ENCODE measurements at places on chromosomes 7 and 10.

GRCh38 chr10:62860946-62861345 lies 44.8 kb upstream of the EGR2 start:
- DNase-seq: no peak

DNA sequence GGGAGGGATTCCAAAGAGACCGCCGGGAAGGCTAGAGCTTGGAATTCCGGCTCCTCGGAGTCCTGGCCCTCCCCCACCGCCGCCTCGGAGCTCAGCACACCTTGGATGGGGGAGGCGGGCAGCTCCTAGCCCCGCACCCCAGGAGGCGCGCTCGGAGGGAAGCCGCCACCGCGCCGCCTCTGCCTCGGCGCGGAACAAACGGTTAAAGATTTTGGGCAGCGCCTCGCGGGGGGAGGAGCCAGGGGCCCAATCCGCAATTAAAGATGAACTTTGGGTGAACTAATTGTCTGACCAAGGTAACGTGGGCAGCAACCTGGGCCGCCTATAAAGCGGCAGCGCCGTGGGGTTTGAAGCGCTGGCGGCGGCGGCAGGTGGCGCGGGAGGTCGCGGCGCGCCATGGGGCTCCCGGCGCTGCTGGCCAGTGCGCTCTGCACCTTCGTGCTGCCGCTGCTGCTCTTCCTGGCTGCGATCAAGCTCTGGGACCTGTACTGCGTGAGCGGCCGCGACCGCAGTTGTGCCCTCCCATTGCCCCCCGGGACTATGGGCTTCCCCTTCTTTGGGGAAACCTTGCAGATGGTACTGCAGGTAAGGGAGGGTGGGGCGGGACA lies at the start of gene CYP26A1:
Gene CYP26A1 (plus strand): TSS at position 355 of the 608 bp plus-strand sequence. CDS start 42 bp downstream, at position 397.
- no peak for DNase-seq

- no peak for DNase-seq
Measured at GRCh38 chr7:141586878-141587277, 35.7 kb downstream of the AGK start.

DNA sequence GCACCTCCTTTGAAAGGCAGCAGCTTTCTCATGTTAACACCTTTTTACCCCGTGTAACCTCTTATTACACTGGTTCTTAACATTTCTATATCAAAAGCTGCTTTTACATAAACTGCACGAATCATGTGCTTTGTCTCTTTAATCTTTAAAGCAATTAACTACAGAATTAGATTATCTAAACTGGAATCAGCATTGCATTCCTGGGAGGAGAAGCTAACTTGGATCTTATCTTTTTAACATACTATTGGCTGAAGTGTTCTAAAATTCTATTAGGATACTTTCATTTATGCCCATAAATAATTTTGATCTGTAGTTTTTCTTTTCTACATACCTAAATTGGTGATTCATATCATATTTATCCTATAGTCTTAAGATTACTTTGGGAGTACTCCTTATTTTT lies 428.4 kb upstream of the IGFBP3 start:
- DNase-seq: no peak

GRCh38 chr7:798921-799470 lies 33.3 kb upstream of the SUN1 start:
- DNase-seq: no peak

- no peak for DNase-seq
Measured at GRCh38 chr10:8544057-8544380, 489.5 kb downstream of the GATA3 start.

- no peak for DNase-seq
Measured at GRCh38 chr10:4807761-4808507, 18.1 kb upstream of the AKR1E2 start.

GRCh38 chr7:66145400-66146104 lies 30.9 kb downstream of the CRCP start:
- no peak for DNase-seq

DNA sequence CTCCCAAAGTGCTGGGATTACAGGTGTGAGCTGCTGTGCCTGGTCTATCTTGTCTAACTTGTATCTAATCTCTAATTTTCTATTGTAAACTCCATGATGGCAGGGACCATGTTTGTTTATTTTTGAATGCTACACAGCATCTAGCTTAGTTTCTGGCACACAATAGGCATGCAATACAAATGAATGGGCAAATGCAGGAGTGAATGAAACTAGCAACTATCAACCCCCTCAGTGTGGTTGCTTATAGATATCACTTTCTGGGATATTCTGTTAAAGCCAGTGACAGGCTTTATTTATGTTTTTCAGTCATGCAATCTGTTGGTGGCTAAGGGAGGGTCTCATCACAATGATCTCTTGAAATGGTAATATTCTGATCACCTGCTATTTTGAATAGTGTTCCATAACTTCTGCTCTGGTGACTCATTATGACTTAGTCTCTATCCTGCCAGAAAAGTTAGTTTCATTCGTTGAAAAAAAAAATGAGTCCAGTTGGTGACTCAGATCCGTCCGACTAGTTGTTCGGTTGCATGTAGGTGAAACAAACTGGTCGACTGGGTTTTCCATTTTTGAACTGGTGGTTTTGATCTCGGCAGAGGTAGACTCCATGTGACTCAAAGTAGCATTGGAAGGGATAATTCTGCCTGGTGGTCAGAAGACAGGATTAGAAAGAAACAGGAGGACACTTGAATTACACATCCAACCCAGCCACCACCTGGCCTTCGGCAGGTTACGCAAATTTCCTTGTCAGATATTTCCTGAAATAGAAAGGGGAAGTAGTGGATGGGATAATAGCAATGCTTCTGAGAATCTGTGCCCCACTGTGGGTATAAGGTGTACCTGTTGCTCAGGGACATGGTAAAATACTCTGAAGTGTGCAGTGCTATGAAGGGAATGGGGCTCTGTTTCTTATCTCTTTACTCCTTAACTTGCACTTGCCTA lies 76.8 kb downstream of the GATA3 start:
- no peak for DNase-seq

DNA sequence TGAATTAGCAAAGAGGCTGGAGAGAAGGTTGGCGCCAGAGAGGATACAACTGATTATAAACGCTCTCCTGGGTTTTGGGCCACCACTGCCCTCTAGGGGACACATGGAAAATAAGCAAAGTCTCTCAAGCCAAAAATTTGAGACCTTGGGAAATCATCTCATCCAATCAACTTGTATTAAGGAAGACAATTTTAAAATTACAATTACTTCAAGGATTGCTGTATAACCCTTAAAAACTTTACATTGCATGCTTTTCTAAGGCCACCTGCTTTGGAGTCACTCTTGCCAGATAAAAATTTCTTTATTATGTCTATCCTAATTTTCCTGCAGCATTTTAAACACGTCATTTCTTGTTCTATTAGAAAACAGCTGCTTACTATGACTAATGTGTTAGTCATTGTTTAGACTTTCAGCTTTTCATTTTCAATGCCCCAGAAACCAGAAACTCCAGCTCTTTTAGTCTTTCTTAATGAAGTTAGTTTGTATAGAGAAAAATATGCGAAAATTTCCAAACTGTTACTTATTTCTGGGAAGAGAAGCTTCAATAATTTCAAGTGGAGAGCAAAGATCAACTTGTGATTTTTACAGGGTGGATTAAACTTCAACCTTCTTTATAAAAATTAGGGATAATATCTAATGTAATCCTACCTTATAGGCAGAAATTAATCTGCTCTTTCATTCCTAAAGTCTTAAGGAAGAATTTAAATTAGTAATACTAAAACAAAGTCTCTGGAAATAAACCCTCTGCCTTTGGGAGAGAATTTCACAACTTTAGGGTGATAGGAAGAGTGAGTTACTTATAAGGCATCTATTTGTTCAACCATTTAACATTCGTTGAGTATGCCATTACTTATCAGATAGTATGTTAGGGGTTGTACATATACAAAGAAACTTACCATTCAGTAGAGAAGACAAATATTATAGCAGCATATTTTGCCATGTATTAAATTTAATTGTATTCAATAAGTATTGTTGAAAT lies 20.6 kb upstream of the RHOBTB1 start:
- peak; percentile 12 for DNase-seq

DNA sequence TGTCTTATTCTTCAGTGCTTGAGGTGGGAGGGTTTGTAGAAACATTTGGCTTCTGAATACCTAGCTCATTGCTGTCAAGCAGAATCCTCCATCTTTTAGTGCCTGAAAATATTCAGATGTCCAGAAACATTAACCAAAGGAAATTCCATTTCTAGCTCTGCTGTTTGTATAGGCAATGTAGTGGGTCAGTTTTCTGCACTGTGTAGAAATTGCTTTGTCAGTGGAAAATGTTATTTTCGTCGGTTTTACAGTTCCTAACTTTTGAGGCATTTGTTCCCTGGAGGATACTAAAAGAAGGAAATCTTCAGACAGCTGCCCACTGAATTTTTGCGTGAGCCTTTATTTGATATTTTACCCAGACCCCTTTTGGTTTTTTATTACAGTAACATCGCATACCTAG lies 143.4 kb downstream of the TPST1 start:
- no peak for DNase-seq

- no peak for DNase-seq
Measured at GRCh38 chr10:125756196-125756595, 19.4 kb downstream of the MMP21 start.

DNA sequence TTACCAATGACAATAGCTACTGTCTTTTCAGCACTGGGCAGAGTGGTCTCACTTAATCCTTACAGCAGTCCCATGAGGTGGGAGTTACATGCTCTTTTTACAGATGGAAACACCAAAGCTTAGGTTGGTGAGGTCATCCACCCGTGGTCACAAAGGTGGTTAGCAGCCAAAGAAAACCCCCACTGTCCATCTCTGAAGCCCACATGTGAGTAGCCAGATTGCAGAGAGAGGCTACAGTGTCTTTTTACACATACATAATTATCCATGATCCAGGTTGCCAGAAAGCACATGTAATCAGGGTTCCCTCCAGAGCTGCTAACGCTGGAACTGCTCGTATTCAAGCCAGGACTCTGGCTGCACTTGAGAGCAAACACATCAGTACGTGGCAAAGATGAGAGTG lies 24.6 kb upstream of the ANKRD2 start:
- no peak for DNase-seq

GRCh38 chr7:29377718-29378117 lies 183.1 kb downstream of the CHN2 start:
- no peak for DNase-seq

DNA sequence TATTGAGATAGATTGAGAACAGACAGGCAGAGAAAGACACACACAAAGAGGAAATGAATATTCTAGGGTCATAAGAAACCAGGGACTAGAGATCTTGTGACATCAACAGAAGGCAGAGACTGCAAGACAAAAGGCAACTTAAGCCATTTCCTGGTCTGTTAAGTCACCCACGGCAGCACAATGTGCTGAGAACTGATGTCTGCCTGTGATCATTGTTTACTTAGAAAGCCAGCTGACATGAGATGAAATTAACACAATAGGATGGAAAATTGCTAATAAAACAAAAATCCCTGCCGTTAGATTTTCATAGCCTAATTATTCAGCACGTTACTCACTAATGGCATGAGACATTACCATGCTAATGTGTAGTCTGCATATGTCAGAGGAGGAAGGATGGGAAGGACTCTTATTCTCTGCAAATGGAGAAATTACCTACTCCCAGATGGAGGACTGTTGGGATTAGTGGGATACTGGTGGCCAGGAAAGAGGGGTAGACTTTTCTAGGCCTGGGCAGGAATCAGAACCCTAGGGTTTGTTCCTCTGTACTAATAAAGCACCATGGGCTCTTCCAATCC lies 191.3 kb upstream of the PODXL start:
- no peak for DNase-seq

DNA sequence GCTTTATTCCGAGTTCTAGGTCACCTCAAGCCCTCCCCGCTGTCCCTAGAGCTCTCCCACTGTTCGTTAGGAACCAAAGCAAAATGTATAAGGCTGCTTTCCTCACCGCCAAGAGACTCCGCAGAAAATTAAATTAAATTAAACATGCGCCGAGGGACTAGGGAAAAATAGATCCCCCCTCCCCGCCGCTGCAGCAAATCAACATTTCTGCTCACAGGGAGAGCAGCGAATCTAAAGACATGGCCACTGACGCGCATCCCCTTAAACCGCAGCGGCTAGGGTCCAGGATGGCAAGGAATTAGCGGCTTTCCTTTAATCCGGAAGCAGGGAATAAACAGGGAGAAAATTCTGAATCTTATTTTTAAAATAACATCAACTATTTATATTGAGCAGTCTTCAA lies 7.6 kb downstream of the SP8 start:
- DNase-seq: no peak

DNA sequence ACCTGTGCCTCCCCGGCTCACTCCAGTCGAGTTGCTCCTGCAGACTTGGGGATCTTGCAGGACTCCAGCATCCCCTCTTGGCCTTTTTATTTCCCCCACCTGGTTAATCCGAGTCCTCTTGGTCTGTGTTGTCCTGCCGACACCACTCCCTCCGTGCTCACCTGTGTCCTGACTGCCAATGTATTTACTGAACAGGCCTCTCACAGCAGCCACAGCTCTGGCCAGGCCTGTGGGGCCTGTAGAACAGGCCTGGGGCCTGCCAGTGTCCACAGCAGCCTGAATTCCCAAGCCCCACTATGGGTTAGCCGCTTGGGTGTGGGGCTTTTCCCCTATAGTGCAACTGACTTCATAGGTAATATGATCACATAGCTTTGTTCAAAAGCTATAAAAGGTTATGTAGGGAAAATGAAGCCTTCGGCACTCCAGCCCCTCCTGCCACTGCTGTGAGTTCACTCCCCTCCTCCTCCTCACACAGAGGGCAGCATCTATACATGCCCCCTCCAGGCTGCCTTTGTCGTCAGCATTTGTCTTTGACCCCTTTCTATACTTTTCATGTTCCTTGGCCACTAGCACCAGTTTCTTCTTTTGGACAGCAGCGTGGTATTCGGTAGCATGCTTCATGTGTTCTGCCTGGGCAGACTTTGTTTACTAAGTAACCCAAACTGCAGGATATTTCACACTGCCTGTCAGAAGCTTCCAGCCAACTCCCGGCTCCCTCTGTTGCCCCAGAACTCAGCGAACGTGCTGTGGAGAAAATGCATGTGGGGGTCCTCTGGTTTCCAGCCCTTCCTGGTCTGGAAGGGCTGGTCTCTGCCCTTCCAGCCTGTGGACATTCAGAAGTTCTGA lies 46.1 kb downstream of the ZNF467 start:
- DNase-seq: no peak

DNA sequence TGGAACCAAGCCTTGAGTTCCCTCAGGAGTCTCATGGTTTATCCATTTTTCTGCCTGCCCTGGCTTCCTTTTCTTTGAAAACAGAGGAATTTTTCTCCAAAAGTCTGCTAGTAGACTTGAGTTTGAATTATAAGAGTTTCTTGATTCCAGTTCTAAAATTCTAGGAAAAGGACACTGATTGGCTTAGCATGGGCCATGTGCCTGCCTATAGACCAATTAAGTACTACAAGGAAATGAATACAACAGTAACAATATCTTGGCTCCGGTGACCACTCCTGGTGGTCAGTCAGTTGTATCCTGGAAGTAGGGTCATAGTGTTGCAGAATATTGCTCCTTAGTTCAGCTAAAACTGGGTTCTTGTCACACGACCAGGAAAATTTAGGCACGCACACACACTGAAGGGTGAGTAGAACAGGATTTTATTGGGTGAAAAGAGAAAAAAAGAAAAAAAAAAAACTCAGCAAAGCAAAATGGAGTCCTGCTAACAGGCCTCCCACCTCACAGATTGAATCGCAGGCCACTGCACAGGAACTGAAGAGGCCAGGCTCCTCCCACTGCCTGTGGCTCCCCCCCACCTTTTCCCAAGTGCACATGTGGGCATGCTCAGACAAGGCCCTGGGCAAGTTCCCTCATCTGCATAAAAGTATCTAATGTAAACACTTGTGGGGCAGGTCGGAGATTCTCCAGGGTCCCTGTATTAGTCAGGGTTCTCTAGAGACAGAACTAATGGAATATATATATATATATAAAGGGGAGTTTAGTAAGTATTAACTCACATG lies 155.1 kb downstream of the LYZL1 start:
- DNase-seq: no peak

All from T-helper 9 cell (primary cell).